Lower leg skin (tissue), 4 donors: ENCODE measurements at places on chromosomes 4 and X. TPM values are rescaled to one million over a fixed set of nuclear protein-coding genes. Genes with fewer than 3 reads are reported as not detected.
A peak's percentile ranks its signal among the peaks of the same experiment; 100 is the strongest.

DNA sequence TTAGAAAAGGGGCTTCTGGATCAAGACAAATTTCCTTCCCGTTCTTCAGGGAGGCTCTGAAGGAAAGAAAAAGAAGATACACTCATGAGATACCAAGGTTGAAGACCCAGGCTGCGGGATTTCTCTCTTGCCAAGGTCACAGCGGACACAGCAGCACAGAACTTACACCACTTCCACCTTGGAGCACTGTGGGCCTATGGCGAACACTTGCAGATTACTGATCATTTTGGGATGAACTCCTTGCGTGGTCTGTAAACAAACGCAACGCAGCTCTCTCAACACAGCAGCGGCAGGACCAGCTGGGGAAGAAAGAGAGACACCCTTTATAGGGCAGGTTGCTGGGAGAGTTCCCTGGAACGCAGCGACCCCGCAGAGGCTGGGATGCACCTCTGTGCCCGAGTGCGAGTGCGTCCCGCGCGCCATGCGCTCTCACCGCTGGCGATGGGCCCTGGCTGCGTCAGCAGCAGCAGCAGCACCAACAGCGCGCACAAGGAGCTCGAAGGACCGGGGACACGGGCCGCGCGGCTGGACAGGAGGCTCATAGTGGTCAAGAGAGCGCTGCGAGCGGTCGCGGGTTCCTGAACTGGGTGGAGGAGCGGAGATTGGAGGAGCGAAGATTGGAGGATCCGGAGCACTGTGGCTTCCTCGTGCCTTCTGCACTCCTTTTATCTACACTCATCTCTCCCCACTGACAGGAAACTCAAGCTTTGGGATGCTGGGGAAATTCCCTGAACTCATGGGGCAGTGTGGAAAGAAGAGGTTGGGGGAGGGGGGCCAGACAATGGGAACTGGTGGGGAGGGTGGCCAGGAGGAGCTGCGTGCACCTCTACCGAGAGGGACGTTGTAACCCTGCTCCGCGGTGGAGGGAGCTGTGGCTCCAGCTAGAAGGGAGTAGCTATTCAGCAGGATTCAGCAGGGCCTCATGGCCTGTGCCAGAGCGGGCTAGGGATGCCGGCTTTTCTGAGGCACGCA lies at the start of gene CXCL5:
TSS of gene CXCL5 (minus strand) at position 638 of the 972 bp plus-strand sequence. CDS start at position 542, 96 bp downstream.
- DNase-seq: peak; percentile 84

DNA sequence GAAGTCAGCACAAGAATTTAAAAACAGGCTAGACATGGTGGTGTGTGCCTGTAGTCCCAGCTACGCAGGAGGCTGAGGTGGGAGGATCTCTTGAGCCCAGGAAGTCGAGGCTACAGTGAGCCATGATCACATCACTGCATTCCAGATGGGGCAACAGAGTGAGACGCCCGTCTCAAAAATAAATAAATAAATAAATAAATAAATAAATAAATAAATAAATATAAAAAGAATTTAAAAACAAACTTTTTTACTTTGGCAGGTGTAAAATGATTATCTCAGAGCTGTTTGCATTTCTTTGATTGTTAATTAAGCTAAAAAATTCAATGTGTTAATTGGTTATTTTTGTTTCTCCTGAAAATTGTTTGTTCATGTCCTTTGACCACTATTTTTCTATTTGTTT lies 97.5 kb upstream of the RPS6KA3 start:
- DNase-seq: no peak

- peak; percentile 87 for DNase-seq
Observed at GRCh38 chr4:83109480-83110222, 4.9 kb downstream of the PLAC8 start.

- no peak for DNase-seq
Observed at GRCh38 chrX:95953564-95953963, 731.1 kb upstream of the DIAPH2 start.

DNA sequence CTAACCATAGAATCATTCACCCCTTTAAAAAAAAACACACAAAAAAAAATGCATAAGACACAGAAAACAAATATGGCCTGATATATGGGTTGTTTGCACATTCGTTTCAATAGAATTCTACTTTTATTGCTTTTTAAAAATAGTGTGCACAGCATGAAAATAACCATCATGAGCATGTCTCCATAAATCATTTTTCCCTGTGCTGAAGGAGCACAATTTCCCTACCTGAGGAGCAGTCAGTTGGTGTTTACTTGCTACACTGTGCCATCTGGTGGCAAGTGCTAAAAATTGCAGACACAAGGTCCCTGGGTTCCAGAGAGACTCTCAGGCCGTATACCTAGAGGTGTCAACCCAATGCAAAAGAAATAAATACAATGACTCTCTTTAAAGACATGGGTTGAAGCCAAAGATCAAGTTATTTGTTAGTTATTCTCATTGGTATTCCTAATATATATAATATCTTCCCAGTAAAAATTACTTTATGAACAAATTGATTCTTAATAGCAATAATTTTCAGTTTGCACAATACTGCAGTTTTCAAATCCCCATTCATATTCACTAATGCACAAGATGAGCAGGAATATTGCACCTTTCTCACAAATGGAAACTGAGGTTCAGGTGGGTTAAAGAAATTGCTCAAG lies 551.4 kb downstream of the IQCM start:
- no peak for DNase-seq

DNA sequence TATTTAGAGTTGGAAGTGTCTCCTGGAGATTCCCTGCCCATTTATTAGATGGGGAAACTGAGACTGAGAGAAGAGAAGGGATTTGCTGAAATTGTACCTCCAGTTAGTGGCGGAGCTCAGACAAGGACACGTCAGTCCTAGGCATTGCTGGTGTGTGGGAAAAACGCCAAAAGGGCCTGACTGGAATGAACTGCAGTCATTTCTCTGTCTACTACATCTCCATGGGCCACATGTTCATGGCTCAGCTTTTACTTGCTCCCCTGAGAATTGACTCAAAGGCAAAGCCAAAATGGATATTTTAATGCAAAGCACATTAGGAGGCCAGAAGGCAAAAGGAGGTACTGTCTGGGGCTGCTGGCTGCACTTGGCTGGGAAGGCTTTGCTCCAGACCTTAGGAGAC lies 3.9 kb downstream of the TFDP3 start:
- DNase-seq: no peak

DNA sequence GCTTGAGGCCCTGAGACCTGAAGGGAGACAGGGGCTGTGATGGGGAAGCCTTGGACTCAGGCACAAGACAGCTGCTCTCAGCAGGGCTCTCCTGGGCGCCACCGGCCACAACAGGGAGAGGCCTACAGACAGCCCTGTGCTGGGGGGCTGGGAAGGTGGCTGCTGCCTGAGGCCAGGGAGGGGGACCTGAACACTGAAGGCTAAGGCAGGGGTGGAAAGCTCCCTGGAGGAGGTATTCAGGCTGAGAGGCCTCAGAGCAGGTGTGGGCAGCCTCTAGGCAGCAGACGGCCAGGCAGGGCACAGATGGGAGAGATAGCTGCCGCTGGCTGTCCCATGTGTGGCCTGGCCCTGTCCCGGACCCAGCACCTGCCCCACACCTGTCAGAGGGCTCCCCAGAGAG lies 33.0 kb downstream of the TACC3 start:
- DNase-seq: no peak

DNA sequence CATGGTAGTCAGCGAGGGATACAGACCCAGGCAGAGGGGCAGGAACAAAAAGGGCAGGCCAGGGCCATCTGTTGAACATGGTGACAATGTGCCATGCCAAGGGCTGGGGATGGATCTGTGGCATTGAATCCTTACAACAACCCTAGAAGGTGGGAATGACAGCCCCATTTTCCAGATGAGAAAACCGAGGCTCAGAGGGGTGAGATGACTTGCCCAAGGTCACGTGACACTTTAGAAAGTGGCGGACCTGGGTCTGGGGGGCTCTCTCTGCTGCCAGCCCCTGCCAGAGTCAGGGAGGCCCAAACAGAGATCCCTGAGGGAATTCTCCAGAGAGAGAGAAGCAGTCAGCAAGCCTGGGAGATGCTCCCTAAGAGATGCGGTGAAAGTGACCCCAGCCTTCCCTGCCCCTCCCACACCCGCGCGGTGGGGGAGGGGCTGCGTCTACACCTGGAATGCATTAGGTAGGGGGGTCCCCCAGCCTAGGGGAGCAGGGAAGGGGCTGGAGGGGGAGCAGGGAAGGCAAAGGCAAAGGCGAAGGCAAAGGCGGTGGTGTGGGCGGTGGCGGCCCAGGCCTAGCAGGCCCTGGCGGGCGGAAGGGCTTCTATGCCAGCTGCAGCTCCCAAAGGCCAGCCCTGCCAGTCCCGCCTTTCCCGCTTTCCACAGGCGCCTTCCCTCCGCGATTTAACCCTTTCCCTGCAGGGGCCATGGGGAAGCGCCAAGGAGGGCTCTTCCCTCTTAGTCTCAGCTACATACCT lies 13.0 kb downstream of the FGD1 start:
- no peak for DNase-seq

- DNase-seq: no peak
Observed at GRCh38 chrX:78979789-78980464, 34.7 kb downstream of the P2RY10 start.

DNA sequence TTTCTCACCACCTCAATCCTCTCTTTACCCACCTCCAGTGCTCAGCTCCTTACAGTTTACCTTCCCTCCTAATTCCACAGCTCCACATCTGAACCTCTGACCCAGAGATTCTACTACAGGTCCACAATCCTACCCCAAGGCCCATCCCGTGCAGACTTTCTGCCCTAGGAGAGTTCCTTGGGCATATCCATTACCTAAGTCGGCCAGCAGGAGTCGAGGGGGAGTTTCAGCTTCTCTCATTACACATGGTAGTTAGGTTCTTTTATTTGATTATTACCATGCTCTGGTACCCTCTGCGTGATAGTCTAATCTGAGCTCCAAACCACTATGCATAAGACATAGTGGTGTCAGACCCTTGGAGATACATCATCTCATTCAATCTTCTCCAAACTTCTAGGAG lies 117.9 kb downstream of the SH3RF1 start:
- DNase-seq: no peak

GRCh38 chr4:157897855-157898370 lies 274.9 kb downstream of the GASK1B start:
- DNase-seq: no peak

GRCh38 chrX:85611926-85612325 lies 232.5 kb upstream of the POF1B start:
- no peak for DNase-seq

DNA sequence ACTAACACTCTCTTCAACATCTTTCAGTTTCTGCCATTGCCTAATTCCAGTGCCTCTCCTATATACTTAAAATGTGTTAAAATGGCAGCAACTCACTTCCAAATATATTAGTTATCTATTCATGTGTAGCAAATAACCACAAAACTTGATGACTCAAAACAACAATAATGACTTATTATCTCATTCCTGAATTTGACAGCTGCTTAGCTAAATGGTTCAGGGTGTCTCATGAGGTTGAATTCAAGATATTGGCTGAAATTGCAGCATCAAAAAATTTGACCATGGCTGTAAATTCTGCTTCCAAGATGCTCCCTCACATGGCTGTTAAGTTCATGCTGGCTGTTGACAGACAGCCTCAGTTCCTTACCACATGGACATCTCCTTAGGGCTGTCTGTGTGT lies 25.3 kb downstream of the PITX2 start:
- DNase-seq: no peak

GRCh38 chr4:180219080-180219479 lies 2024.1 kb upstream of the TENM3 start:
- DNase-seq: no peak

- DNase-seq: no peak
Observed at GRCh38 chrX:149825424-149825823, 43.7 kb downstream of the MAGEA9 start.

DNA sequence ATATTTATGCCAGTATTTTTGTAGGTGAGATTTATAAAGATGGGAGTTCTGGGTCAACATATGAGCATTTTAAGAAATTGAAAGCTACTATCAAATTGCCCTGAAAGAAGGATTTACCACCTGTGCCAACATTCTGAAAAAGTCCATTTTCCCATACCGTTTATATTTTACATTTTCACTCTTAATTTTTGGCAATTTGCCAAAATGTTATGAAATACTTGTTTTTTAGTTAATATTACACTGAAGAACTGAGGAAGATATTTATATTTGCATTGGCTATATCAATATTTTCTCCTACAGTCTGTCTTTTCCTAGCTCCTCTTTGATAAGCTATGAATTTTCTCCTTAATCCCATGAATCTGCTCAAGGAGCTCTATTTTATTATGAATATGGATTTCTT lies 52.4 kb downstream of the DCHS2 start:
- no peak for DNase-seq

DNA sequence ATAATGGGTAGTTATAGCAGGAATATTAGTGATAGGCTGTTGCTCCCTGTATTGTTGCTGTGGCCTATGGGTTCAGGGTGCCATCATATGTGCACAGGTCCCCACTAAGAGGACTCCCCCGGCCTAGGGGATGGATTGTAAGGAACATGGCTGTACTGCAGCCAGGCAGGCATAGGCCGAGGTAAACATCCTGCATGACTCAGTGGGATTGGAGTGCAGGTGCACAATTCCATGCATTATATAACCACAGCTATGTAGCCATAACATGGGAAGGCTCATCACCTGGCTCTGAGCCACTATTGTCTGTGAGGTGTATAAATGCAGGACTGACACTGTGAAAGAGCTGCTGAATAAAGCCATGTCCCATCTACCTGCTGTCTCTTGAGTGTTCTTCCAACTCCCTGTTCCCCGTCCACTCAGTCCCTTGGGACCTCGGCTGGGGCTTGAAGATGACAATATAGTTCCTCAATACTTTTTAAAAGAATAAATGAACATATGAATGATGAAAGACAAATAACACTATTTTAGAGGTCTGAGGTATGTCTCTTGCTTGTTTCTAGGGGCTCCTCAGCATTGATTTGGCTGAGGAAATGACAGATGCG lies 425.2 kb downstream of the IDS start:
- no peak for DNase-seq

GRCh38 chr4:148064451-148064850 lies 332.6 kb downstream of the ARHGAP10 start:
- DNase-seq: no peak

- no peak for DNase-seq
Observed at GRCh38 chr4:123661080-123661737, 264.6 kb downstream of the SPRY1 start.

DNA sequence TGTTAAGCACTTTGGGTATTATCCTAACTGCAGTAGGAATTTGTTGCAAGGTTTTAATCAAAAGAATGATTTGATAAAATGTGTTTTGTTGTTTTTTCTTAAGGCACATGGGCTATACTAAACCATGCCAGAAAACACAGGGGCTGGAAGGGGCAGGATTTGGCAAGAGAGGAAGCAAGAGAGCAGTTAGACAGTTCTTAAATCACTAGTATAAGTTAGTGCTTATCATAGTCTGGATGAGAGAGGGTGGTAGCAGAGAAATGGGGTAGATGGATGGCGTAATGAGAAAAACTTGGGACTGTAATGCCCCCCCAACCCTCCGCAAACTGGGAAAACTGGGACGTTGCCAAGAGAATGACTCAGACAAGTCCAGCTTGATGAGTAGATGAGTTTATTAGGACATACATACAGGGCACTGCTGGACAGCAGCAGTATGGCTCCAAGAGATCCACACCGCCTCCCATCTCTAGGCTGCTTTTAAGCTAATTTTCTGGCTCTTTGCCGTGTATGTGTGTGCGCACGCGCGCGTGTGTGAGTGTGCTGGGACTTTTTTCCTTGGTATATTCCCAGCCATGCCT lies 151.5 kb downstream of the PDLIM5 start:
- DNase-seq: no peak

Gene PNCK
- total RNA-seq: 6.7 TPM

Gene CCNA2
- total RNA-seq: 4.9 TPM

Gene MGAT4D
- not detected for total RNA-seq

Gene PCSK1N
- 16.7 TPM for total RNA-seq

Gene GYG2
- 7.7 TPM for total RNA-seq

Gene BMP3
- total RNA-seq: 1.5 TPM

Gene MAGEC2
- not detected for total RNA-seq

Gene IL3RA
- total RNA-seq: 3.0 TPM

Gene TET2
- total RNA-seq: 33.5 TPM

Gene STPG2
- 0.21 TPM for total RNA-seq

Gene IL1RAPL2
- 0.19 TPM for total RNA-seq
